SJCRH30 (cell line): ENCODE measurements at places on chromosomes 1 and 21. TPM values are rescaled to one million over a fixed set of nuclear protein-coding genes. Genes with fewer than 3 reads are reported as not detected.

GRCh38 chr1:96338622-96339021 lies 383.0 kb upstream of the PTBP2 start:
- DNase-seq, result no peak

DNA sequence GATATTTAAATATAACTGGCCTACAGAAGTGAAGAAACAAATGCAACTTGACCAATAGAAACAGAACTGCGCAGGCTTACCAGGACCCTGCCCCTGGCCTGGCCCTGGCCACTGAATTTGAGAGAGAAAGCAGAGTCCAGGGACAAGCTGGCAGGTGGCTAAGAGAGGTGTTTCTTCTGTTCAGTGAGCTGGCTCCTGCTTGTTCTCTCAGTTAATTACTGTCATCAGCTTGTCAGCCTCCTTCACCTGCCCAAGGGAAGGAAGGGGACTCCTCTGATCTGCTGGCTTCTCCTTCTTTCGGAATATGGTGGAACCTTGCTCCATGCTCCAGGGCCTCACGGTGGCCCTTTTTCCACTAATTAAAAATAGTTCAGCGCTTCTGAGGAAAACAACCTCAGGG lies 388.4 kb downstream of the DISC1 start:
- DNase-seq, result no peak

The SEMA6C gene
- total RNA-seq, result 11.2 and 12.5 TPM in 2 replicates

The PRR9 gene
- not detected in 2 replicates for total RNA-seq

GRCh38 chr1:87058343-87058649 lies 143.9 kb downstream of the HS2ST1 start:
- no peak for DNase-seq

The HCN3 gene
- 1.6 and 1.7 TPM in 2 replicates for total RNA-seq

DNA sequence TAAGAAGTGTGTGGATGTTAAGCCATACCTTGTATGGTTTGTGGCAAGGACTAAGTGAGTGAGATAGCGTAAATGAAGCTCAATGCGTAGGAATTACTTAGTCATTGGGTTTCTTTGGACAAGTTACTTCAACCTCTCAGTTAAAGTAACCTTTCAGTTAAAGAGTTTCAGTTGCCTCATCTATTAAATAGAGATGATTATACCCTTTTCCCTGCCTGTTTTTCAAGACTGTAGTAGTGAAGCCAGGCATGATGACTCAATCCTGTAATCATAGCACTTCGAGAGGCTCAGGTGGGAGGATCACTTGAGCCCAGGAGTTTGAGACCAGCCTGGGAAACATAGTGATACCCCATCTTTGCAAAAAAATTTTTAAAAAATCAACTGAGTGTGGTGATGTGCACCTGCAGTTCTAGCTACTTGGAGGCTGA lies 6.3 kb downstream of the ZMPSTE24 start:
- no peak for DNase-seq

DNA sequence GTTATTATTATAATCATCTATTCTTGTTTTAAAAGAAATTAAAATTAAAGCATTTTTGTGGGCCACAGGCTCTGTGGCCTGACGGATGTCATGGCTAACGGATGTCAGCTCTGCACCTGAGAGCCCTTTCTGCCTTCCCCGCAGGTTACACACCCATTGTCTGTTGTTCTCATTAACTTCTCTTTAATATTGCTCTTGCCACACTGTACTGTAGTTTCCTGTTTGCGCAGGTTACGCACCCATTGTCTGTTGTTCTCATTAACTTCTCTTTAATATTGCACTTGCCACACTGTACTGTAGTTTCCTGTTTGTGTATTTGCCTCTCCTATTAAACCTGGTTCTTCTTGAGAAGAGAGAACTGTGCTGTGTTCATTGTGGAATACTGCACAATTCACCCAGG lies 294.4 kb upstream of the PLXNA2 start:
- DNase-seq, result no peak

GRCh38 chr1:174956976-174957375 lies 42.8 kb upstream of the CACYBP start:
- no peak for DNase-seq

DNA sequence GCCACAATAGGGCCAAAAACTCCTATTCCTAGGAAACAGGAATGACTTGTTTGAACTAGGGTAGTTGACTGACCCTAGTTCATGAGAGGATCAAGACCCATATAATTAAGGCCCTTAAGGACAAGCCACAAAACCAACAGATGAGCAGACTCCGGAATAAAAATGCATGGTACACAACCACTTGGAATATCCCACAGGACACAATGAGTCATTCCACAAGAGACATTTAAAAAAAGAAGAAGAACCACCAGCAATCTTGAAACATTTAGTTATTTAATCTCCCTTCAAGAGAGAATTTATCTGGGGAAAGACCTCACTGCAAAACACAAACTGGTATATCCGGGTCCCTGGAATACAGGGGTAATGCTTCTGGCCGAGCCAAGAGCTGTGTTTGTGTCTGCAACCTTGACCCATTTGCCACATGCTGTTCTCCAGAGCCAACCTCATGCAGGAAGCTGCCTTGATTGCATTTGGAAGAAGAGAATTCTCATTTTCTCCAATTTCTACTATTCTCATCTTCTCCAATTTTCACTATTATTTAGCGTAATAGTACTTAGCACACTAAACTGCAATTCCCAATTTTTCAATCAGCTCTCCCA lies 135.5 kb downstream of the TGFBR3 start:
- DNase-seq, result no peak

GRCh38 chr1:201540846-201541735 lies 2.2 kb downstream of the NAV1 start:
- DNase-seq, result no peak

GRCh38 chr1:150981805-150982712 lies at the start of gene ANXA9:
Gene ANXA9, plus strand, starts transcription at chr1:150982292. Its CDS starts 814 bp downstream, at chr1:150983106.
- DNase-seq, result no peak

DNA sequence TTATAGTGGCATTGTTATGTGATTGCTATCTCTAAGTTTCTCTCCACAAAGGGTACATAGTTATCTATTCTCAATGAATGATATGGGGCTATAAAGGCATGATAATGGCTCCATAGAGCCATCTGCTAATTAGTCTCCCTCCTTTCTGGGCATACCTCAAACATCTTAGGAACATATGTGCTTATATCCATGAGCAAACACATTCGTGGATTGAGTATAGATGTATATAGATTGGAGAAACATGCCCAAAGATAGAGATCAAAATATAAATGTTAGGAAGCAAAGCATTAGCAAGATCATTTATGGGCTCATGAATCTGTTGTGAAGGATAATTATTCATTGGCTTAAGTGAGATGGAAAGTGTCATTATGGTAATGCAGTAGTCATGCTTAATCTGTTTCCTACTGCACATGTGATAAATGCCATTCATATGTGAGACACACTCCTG lies 155.8 kb upstream of the UBE2U start:
- DNase-seq, result no peak

The OPTC gene
- not detected in 2 replicates for total RNA-seq

DNA sequence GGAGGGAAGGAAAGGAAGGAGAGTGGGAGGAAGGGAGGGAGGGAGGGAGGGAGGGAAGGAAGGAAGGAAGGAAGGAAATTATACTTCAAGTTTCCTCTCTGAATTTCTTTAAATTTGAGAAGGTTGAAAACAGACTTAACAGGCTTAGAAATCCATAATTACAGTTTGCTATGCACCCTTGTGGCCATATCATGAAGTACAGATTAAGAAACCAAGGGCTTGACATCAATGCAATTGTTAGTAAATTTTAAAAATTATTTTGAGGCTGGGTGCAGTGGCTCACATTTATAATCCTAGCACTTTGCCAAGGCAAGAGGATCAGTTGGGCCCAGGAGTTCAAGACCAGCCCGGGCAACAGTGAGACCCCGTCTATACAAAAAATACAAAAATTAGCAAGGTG lies 14.4 kb downstream of the ANP32E start:
- DNase-seq, result peak; percentile 15

DNA sequence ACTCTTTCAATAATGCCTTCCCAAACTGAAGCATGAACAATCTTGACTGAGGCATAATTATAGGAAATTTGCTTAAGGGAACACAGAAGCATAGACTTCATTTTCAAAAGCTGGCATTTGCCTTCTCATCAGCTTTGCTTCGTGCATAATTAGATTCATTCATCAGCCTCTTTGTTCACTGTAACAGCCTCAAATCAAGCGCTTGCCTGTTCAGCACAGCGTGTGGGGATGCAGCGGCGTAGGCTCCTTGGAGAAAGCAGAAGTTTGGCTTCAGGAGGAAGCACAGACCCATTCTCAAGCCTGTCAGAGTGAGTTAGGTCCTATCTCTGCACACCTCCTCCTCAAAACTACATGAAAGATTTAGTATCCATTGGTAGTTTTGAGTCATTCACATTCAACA lies 246.4 kb upstream of the MAP1LC3C start:
- no peak for DNase-seq

GRCh38 chr1:15210651-15211375 lies 36.2 kb upstream of the FHAD1 start:
- no peak for DNase-seq

- DNase-seq, result peak; percentile 67
Measured at GRCh38 chr1:30697571-30698376, 25.6 kb downstream of the MATN1 start.

- DNase-seq, result peak; percentile 91
Measured at GRCh38 chr1:76379506-76379905, 305.0 kb downstream of the ST6GALNAC3 start.

GRCh38 chr1:114092186-114093062 lies 61.2 kb downstream of the SYT6 start:
- DNase-seq, result no peak

DNA sequence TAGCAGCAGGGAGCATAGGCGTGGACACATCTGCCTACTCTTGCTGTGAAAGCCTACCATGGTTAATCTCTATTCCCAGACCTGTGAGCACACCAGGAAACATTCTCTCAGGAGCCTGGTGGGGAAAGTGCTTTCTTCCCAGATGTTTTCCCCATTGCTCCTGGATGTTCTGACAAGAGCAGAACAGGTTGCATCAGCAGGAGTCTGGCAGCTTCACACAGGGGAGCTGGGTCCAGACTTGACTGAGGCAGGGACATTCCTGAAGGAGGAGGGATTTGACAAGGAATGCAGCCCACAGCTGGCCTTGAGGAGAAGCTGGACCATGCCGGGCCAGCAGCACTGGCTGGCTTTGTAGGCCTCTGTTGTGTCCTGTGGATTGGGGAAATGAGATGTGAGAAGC lies 21.0 kb upstream of the ARTN start:
- no peak for DNase-seq

The PCP4 gene
- total RNA-seq, result 15.8 and 20.6 TPM in 2 replicates

GRCh38 chr21:14499316-14499715 lies 46.8 kb downstream of the SAMSN1 start:
- no peak for DNase-seq

The PRELP gene
- total RNA-seq, result not detected in 2 replicates

The HSD3B1 gene
- total RNA-seq, result not detected in 2 replicates

The EPHB2 gene
- 29.8 and 32.4 TPM in 2 replicates for total RNA-seq

DNA sequence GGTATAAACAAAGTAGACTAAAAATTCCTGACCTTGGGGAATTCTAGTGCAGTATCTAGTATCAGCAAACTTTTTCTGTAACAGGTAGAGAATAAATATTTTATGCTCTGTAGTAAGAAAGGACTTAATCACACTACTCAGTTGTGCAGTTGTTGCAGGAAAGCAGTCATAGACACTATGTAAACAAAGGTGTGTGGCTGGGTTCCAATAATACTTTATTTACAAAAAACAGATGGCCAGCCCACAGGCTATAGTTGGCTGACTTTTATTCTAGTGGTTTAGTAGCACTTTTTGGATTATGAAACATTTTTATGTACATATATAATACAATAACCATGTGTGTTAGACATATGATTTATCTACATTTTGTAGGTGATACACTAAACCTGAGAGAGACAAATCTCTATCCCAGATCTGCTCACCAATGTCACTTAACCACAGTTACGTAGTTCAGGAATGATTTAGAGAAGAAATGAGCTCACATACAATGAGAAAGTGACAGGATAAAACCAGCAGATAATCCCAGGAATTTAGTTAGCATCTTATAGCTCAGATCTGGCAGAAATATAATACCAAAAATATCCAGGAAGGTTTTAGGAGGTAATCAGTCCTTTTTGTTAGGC lies 56.1 kb downstream of the MIER1 start:
- DNase-seq, result no peak

- DNase-seq, result no peak
Measured at GRCh38 chr1:154320882-154321608, at the start of gene AQP10. Gene AQP10, plus strand, starts transcription at chr1:154321093. Its CDS starts 63 bp downstream, at chr1:154321156.

GRCh38 chr1:91005285-91005684 lies 16.6 kb downstream of the ZNF644 start:
- DNase-seq, result no peak

DNA sequence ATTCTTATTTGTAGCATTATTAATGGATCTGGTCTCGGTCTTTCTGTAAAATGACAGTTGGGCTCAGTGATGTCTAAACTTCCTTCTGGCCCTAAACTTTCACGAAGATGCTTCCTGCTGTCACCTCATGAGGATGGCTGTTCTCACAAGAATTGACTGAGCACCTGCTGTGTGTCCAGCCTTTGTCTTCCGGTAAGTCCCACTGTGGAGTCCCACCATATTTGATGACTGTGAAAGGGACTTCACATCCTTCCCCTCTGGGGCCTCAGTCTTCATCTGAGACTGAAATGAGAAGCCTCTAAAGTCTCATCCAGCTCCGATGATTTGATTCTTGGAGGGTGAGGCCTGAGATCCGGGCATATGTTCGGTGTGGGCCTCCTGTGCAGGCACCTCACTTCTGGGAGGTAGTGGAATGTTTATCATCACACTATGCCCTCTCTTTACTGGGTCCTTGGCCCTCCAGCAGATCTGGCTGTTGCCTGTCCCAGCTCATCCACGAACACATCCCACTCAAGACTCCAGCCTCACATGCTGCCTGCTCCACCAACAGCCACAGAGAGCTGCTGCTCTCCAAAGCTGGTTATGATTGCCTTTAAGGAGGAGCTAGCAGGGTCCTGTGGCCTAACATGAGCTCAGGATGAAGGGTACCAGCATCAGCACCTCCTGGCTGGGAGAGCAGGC lies 95.8 kb downstream of the KCNN3 start:
- DNase-seq, result no peak

The MATN1 gene
- 0.47 and 0.89 TPM in 2 replicates for total RNA-seq
